Stimulated activated CD4-positive, alpha-beta T cell treated with anti-CD3 and anti-CD28 coated beads, Interleukin-1b, Interleukin-23, amount 100 ng/mL, for 24 hours (primary cell): ENCODE measurements at places on chromosomes 5 and 9.

DNA sequence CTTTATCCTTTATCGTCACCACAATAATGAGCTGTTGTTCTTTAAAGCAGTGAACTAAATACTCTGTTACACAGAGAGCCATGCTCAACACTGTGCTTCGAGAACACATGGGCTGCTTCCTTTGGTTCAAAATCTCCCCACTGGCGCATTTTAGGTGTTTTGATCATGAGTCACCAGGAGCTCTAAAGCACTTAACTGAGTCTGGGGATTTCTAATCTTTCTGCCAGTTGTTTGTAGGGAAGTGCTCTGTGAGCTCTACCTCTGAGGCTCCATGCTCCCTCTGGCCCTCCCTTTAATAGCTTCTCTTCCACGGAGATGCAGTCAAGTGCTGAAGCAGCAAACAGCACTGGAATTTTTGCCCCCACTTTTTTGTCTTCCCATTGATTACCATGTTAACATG, 17.0 kb downstream of the ERAP2 start:
- DNase-seq, result no peak

DNA sequence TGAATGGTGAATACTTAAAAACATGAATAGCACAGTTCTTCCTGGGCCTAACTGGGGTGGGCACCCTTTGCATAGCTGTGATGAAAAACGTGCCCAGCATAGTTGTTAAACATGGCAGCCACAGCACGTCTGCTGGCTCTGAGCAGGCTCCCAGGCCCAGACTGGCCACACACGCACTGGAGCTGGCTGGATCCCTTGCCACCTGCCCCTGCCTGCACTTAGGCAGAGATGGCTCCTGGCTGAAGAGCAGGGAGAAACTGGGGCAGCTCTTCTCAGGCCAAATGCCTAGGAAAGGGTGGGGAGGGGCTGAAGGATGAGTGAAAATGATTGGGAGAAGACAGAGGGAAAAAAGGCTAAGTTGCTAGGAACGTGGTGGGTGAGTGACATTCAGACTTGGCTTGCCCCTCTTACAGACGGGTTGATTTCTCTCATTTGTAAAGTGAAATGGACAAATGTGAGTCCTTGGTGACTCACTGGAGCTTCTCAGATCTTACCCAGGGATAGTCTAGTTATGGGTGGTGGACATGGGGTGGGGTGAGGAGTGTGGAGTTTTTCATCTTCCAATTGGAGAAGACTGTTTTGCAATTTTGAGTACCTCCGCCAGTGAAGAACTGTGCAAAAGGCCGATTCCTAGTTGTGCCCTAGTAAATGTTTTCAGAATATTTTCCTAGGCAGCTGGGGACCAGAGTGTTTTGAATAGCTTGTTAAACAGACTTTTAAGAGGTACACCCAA, 42.4 kb downstream of the TRIO start:
- DNase-seq, result no peak

DNA sequence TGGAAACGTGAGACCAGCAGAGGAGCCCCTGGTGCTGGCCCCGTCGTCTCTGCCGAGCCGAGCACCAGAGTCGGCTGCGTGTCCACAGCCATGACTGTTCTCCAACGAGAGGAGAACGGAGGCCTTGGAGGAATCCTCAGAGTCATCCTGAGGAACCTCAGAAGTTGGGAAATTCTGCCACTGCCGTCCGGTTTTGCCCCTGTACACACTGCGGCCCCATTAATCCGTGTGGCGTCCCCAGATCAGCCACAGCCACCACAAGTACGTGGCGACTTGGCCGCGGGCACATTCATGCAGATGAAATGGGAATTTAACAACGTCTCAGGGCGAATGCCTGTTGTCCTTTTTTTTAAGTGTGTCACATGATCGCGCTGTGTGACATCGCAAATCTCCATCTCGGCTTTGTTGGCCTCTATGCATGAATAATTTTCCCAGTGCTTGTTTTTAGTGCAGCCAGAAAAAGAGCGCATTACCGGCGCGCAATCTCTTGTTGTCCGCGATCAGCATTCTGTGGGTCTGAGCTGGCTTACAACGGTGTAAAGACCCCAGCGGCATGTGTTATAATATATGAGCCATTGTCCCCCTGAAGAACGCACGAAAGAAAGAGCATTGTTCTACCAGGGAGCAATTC, 323.0 kb upstream of the IRX4 start:
- DNase-seq, result no peak

DNA sequence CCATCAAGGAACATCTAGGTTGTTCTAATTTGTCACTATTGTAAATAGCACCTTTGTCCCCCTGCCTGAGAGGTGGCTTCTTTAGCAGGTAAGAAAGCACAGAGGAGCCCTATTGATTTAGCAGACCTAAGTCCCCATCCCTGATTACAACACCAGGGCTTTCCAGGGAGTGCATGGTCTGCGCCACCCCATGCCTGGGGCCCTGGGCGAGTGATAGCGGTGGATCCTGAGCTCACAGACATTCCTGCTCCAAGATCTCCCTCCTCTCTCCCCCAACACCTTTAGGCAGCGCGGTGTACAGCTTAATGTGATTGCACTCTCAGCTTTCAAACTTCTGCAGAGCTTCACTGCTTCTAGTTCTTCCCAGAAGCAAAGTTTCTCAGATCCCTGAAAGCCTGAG, 67.4 kb upstream of the WWC1 start:
- no peak for DNase-seq

DNA sequence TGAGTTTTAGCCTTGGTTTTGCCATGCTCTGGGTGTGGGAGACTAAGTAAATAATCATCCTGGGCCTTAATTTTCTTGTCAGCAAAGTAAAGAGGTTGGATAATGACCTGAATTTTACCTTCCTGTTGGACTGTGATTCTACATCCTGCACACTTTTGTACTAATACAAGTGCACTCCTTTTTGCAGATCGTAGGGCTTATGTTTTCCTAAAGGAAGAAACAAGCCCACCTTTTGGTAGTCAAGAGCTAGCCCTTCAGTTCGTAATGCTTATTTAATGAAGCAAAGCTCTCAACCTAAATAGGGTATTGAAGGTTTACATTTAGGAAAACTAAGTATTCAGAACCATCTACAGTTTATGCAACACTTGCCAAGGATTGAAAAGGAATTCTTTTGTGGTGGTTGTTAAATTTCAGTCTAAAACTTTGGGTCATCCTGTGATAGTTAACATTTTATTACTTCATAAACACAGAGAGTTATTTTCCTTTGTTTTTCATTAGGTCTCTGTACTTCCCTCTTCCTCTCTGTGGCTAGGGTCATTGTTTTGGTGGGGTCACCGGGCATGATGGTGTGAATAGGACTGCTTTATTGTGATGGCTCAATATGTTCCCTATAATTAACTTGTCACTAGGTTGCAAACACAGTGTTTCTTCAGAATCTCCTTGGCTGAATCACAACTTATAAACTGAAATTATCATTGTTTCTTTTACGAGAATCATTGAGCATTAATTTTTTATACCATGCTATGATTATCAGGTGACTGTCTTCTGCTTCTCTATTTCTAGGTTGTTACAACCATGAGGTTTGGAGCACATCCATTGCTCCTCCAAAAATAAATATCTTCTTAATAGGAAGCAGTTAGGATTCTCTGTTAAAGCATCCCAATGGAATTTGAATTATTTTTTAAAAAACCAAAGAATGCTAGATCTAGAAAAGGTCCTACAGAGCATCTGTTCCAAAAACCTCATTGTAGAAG, 28.5 kb downstream of the SPINK5 start:
- no peak for DNase-seq

DNA sequence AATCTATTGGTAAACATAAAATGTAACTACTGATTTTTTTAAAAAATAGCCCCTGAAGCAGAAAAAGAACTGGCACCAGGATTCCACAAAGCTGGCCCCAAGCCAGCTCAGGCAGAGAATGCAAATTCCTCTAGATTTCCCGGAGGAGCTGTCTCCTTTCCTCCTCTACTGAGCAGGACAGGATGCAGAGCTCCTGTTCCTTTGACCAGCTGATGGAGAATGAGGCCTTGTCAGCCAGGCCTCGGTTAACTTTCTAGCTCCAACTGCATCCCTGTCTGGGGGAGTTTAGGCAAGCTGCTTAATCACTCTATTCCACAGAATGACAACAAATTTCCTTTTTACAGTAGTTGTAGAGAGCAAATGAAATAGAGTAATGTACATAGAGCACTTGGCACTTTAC, 155.5 kb downstream of the GNAQ start:
- no peak for DNase-seq

DNA sequence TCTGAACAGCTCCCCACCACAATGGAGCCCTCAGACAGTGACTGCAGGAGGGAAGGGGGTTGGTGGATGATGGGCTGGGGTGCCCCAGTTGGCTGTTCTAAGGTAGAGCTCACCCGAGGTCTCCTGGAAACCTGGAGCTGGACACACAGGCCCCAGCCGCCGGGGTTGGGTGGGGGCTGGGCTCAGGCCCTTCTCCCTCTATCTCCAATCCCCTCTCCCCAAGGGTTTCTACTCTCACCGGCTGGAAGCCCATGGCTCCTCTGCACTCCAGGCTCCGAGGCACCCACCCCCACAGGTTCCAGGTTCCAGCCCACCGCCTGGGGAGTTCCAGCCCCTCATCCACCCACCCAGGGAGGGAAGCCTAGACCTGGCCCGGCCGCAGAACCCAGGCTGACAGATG, 766 bp downstream of the NR5A1 start:
- DNase-seq, result no peak

DNA sequence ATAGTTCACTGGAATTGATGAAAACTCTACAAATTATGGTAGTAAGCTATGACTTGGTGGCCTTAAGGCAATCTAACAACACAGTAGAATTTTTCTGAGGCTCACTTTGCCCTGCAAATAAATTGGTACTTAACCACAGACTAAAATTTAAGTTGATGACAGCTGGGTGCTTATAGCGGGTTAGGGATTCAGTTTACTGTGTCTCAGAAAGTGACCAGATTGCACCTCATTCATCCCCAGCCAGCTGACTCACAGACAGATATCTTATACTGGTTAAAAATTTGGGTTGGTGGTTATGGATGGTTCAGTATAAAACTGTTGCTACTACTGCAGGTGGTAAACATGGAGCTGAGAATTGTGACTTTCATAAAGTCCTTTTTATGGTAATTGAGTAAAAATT, 2.8 kb downstream of the CKS2 start:
- no peak for DNase-seq

DNA sequence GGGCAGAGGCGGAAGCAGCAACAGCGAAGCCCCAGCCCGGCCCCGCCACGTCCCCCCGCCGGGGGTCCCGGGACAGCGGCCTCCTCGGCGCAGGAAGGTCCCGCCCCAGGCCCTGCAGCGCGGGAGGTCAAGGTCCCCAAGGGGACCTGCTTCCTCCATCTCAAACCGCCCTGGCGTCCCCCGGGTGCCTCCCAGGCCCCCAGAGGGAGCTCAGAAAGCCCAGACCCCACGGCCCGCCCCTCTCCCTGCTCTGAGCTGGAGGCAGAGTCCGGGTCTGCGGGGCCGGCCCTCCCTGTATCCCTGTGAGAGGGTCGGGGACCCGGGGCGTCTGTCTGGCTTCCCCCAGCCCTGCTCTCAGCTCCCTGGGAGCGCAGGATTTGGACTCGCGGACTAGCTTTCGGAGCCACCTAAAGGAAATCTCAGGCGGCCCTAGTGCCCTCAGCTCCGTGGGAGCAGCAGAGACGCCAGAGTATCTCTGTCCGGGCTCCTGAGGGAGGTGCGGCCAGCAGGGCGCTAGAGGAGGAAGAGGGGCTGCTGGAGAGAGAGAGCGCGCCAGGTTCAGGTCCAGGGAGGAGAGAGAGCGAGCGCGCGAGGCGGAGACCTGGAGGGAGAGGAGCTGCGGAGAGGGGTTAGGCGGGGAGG, 30.7 kb downstream of the EXOC3 start:
- no peak for DNase-seq

- DNase-seq, result no peak
Observed at GRCh38 chr9:95215336-95215898, 102.1 kb downstream of the FANCC start.

DNA sequence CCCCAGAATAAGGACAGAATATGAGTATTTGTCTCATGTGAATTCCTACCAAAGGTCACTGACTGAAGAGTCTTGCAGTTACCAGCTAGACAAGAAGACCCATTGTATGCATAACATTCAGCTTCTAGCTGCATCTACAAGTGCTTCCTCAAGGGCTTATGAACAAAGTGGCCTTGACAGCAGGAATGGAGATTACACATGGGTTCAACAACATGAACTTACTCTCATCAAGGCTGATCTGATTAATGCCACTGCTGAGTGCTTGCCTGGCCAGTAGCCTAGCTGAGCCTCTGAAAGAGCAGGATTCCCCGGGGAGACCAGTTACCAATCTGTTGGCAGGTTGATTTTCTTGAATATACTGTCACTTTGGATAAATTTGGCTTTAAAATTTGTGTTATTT, 76.7 kb upstream of the CHD1 start:
- no peak for DNase-seq

- no peak for DNase-seq
Observed at GRCh38 chr5:16480821-16481538, 15.4 kb upstream of the ZNF622 start.

GRCh38 chr5:53381-54174, 38.4 kb upstream of the PLEKHG4B start:
- DNase-seq, result peak; percentile 43
